ENCODE measurements at places on chromosomes 5 and 9.

- DNase-seq = no peak
Observed at GRCh38 chr5:96967400-96967799, 31.5 kb downstream of the LNPEP start.

DNA sequence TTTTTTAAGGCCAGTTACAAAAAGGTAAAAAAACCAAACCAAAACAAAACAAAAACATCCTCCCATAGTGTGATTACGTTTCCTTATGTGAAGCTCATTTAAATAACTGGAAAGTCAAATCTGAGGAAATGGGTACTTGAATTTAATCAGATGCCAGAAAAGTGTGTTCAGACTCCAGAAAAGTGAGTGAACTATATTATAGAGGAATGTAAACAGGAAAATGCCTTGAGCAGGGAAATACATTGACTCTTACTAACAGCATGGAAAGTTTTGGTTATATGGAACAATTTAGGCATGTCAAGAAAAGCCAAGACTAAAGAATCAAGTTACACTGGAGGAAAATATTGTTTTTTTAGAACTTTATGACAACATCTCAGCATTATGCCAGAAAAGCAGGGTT is 37.8 kb upstream of the RNF20 start:
- no peak for DNase-seq

DNA sequence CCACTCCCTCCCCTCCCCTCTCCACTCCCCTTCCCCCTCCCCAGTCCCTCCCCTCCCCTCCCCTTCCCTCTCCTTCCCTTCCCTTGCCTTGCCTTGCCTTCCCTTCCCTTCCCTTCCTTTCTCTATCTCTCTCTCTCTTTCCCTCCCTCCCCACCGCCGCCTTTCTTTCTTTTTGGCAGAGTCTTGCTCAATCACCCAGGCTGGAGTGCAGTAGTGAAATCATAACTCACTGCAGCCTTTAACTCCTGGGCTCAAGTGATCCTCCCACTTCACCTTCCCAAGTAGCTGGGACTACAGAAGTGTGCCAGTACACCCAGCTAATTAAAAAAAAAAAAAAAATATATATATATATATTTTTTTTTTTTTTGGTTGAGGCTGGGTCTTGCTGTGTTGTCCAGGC is 45.5 kb downstream of the IL31RA start:
- no peak for DNase-seq

DNA sequence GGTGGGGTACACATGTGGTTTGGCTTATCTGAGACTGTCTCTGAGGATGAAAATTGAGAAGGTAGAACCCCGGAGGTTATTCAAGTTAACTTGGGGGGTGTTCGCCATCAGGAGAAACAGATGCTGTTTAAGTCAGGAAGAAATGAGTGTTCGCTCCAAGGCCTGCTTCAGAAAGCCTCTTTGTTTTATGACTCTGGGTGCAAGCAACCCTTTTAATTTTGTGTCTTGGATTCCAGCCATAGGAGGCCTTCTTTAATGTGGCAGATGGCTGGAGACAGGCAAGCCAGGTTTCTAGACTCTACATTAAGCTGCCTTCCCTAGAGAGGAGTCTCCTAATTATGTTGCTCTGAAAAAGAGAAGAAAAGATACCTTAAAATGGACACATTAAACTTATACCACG is 4.2 kb upstream of the SMAD5 start:
- DNase-seq = no peak

All from SW480 (cell line).